ENCODE measurements at places on chromosomes 13 and 19.
A peak's percentile ranks its signal among the peaks of the same experiment; 100 is the strongest.

- no peak for DNase-seq
Measured at GRCh38 chr13:59099182-59099974, 1064.3 kb downstream of the DIAPH3 start.

GRCh38 chr19:44939668-44940067, 2.4 kb upstream of the APOC4 start:
- no peak for DNase-seq

- DNase-seq, result no peak
Measured at GRCh38 chr13:43669964-43670363, 116.8 kb downstream of the ENOX1 start.

- DNase-seq, result peak; percentile 53
Measured at GRCh38 chr19:4319067-4319718, 14.8 kb downstream of the FSD1 start.

Measured in KBM-7 (cell line).